ENCODE measurements at places on chromosomes 7 and 10.

GRCh38 chr10:34171957-34172527 lies 643.1 kb downstream of the PARD3 start:
- no peak for DNase-seq

- DNase-seq, result no peak
Observed at GRCh38 chr7:4450483-4450882, 231.6 kb upstream of the FOXK1 start.

DNA sequence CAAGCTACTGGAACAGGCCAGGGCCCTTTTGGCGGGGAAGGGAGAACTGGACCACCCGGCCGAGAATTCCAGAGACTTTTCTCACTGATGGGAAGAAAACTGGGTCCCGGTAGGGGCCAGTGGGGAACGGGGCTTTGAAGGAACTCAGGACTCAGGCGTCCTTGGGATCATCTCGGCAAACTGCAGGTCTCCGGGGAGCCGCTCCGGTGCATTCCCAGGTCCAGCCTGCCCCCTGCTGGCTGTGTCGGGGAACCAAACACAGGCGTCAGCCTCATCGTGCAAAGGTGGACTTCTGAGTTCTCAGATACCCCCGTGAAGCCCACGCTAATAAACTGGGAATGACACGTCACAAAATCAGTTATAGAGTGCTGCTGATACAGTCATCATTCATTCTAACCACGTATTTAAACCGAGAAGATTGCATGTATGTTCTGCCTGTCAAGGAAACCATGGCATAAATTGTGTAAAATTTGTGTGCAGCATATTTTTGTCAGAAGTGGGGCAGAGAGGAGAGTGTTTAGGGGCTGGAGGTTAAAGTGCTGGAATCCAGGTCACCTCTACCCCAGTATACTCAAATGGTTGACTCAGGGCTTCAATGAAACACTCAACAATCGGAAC lies 76.1 kb upstream of the CPXM2 start:
- DNase-seq, result peak; percentile 37

DNA sequence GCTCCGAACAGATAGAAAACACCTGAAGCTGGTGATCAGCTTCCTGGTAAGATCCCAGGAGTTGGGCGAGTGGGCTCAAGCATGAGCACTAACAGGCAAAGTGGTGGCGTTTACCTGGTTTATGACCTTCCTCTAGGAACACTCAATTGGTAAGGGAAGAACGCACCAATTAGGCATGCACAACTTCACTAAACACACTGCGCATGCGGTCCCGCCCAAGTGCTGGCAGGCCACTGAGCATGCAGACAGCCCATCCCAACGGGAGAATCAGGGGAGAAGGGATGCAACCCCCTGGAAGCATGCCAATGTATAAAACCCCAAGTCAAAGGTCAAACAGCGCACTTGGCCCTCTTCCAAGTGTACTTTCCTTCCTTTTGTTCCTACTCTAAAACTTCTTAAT lies 70.4 kb downstream of the LYZL2 start:
- no peak for DNase-seq

DNA sequence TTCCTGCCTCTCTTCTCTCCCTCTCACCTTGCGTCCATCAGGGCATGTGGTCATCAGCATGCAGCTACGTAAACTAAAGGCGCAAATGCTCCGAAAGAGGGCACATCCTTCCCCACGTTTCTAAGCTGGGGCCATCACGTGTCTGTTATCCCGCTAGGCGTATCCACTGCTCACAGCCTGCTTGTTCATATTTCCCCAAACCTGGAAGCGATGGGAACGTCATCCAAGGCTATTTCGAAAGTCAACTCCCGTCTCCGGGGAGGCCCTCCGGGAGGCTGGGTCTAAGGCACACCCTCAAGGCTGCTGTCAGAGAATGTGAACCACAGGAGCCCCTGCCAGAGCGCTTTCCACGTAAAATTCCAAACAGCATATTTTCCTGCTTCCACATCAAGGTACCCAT lies 199.2 kb downstream of the DIP2C start:
- DNase-seq, result no peak

Data from kidney capillary endothelial cell (primary cell).